ENCODE measurements at places on chromosomes 12 and 14. TPM values are rescaled to one million over a fixed set of nuclear protein-coding genes. Genes with fewer than 3 reads are reported as not detected.
A peak's percentile ranks its signal among the peaks of the same experiment; 100 is the strongest.

VASH1 gene
- total RNA-seq: 3.6 TPM

PRPH gene
- 0.28 TPM for total RNA-seq

KRT8 gene
- total RNA-seq: 100 TPM

DNA sequence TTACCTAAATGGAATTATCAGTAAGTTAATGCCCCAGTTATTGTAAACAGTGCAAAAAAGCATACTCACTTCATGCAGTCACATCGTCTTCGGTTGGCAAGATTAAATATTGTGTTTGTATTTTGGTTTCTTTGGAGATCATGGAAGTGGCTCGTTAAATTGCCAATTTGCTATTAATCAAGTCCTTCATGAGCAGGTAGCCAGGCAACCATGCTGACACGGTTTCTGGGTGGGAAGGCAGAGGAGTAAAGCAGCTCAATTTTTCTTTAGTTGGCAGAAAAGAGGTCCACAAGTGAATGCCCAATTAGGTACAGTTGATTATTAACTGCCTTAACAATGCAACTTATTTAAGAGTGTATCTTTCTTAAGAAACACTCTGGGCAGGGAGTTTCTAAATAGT is 43.9 kb downstream of the PPP4R3A start:
- no peak overlapping the region for H3K4me3 ChIP-seq
- peaks cover 79% of the 10 kb centered on the region for H3K36me3 ChIP-seq
- no peak for DNase-seq

GRCh38 chr12:93441081-93441616 is 598 bp downstream of the UBE2N start:
- H3K4me3 ChIP-seq: peak overlapping the region; percentile 64
- H3K27me3 ChIP-seq: no peaks in the 10 kb centered on the region
- H3K27ac ChIP-seq: peak overlapping the region; percentile 96
- DNase-seq: peak; percentile 41
- no peaks in the 10 kb centered on the region for H3K36me3 ChIP-seq

DNA sequence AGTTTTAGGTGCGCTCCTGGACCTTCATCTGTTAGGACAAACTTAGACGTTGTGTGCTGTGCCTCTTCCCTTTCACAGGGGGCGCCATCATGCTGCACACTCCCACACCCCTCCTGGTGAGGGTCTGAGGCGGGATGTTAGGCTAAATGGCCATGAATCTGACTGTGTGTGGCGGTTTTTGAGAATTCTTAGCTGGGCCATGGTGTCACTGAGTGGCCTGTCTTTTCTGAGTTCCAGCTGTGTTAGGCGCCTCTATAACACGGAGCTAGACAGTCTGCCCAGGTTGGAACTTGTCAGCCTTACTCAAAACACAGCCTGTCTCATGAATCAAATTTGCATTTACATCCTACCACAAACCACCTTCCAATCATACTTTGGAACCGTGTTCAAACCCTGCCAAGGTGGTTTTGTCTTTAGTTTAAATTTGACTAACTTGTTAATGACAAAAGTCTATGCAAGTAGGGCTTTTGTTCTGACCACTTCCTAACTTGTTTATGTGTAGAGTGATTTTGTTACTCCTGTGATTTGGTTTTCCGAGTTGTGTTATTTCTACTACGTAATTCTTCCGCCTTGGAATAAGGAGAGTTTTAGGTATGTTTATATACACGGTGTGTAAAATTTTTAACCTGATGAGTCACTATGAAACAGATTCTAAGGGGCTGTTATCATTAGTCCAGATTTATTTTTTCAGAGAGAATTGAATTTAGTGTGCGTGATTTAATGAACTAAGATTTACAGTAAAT is 19.6 kb downstream of the ACVR1B start:
- peaks cover 25% of the 10 kb centered on the region for H3K4me1 ChIP-seq
- DNase-seq: no peak
- H3K36me3 ChIP-seq: peaks cover 8% of the 10 kb centered on the region
- H3K4me3 ChIP-seq: no peak overlapping the region
- peak overlapping the region; percentile 31 for H3K27ac ChIP-seq
- H3K27me3 ChIP-seq: no peaks in the 10 kb centered on the region

- H3K27ac ChIP-seq: no peak overlapping the region
- H3K4me3 ChIP-seq: no peak overlapping the region
- DNase-seq: no peak
- H3K36me3 ChIP-seq: no peaks in the 10 kb centered on the region
- peaks cover 10% of the 10 kb centered on the region for H3K27me3 ChIP-seq
These were observed 127.0 kb downstream of the GCH1 start for GRCh38 chr14:54775486-54776140.

Data from thymus (tissue), 14 donors.